ENCODE measurements at places on chromosomes 5 and 9. TPM values are rescaled to one million over a fixed set of nuclear protein-coding genes. Genes with fewer than 3 reads are reported as not detected.

DNA sequence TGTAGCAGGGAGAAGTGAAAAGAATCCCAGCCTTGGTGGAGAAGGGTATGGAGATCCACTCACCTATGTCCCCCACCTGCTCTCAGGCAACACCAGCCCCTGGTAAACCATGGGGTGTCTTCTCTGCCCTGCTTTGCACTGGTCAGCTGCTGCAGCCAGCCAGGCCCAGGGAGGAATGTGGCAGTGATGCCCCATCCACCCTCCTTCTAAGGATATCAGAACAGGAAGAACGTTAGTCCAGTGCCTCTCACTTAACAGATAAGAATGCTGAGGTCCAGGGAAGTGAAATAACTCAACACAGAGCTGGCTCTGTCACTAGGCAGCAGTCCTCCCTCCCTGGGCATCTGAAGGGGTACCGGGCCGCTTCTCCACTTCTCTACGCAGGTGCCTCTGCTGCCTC is 9.7 kb upstream of the PPIC start:
- H3K4me1 ChIP-seq = no peaks in the 10 kb centered on the region
- H3K27ac ChIP-seq = no peak overlapping the region
- H3K4me3 ChIP-seq = no peak overlapping the region

GRCh38 chr5:73433982-73434342 is 14.6 kb downstream of the FOXD1 start:
- no peak for DNase-seq
- no peak overlapping the region for H3K4me3 ChIP-seq
- H3K27me3 ChIP-seq = peaks cover 78% of the 10 kb centered on the region
- H3K36me3 ChIP-seq = peaks cover 1% of the 10 kb centered on the region
- H3K4me1 ChIP-seq = peaks cover 10% of the 10 kb centered on the region

DNA sequence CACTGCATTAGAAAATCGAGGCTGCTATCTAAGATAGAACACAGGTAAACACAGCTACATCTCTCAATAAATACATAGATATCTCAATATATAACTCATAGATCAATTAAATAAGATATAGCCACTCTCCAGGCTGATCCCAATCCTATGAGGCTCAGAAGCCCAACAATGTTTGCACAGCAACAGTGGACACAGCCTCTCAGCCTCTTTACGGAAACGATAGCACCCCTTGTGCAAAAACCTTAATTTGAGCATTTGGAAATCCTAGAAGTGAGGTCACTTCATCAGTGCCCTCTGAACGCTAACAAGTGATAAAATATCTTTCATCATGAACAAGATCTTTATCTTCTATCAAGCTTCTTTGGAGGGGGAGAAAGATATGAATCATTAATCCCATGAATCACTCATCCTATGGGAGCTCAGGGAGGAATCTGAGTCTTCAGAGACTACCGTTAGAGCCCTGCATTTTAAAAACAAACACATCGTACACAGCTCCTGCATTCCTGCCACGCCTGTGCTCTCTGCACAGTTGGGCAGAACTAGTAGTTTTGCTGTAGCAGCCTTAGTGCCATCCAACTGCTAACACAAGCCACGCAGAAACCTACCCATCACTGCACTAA is 71.4 kb downstream of the MED27 start:
- H3K27me3 ChIP-seq = no peaks in the 10 kb centered on the region
- H3K4me1 ChIP-seq = peaks cover 42% of the 10 kb centered on the region
- no peak for DNase-seq
- peaks cover 2% of the 10 kb centered on the region for H3K36me3 ChIP-seq
- no peak overlapping the region for H3K27ac ChIP-seq

GRCh38 chr5:111120911-111121310 is 28.8 kb downstream of the WDR36 start:
- no peak overlapping the region for H3K4me3 ChIP-seq
- peaks cover 8% of the 10 kb centered on the region for H3K36me3 ChIP-seq
- H3K27ac ChIP-seq = no peak overlapping the region
- H3K4me1 ChIP-seq = peaks cover 30% of the 10 kb centered on the region

DNA sequence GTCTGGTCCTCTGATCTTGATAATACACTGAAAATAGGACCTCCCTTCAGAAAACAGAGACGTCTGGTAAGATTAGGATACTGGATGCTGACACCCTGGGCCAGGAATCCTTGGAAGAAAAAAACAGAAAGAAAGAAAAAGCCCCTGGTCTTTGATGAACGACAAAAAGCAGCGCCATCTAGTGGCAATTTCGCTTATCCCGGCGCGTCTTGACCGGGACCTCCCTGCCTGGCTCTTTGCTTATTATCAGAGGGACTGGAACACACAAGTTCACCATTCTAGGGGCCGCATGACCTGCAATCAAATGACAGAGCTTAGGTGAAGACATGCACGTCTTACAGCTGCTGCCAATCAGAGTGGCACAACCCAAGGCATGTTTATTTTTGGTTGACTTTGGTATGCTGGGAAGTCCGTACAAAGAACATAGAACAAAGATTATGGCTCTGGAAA is 114.9 kb upstream of the NFIB start:
- H3K27me3 ChIP-seq = peaks cover 12% of the 10 kb centered on the region
- no peak overlapping the region for H3K4me3 ChIP-seq
- no peaks in the 10 kb centered on the region for H3K36me3 ChIP-seq
- peak; percentile 49 for DNase-seq
- no peaks in the 10 kb centered on the region for H3K4me1 ChIP-seq
- no peak overlapping the region for H3K27ac ChIP-seq

DNA sequence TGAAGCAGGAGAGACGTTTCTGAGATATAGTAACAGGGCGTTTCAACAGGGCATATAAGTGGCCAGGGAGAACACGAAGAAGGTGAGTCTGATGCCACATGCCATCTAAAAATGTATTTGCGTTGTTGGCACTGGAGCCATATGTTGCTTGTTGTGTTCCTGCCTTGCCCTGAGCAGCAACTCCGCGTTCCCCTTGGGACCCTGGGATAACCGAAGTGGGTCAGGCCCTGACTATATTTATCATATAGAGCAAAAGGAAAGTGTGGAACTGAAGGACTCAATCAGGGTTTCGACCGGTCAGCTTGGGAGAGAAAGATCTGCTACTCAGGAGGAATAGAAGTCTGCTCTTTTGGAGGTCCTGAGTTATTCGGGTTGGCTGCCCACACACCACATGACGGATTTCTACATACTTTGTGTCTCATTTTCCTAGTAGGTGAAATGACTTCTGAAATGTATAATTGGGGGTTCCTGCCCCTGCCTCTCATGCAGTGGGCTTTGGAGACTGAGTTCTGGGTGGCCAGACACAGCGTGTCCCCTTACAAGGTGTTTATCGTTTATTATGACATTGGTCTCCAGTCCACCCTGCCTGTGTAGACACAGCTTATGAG is 3.0 kb downstream of the STC2 start:
- no peak for DNase-seq
- peaks cover 26% of the 10 kb centered on the region for H3K27me3 ChIP-seq
- H3K36me3 ChIP-seq = peaks cover 28% of the 10 kb centered on the region
- peak overlapping the region; percentile 21 for H3K27ac ChIP-seq
- H3K4me1 ChIP-seq = peaks cover 30% of the 10 kb centered on the region

GRCh38 chr9:120895951-120896350 is 19.0 kb upstream of the PHF19 start:
- DNase-seq = no peak
- H3K36me3 ChIP-seq = peaks cover 2% of the 10 kb centered on the region
- H3K27me3 ChIP-seq = no peaks in the 10 kb centered on the region
- H3K27ac ChIP-seq = peak overlapping the region; percentile 43
- no peak overlapping the region for H3K4me3 ChIP-seq

- H3K27me3 ChIP-seq = no peaks in the 10 kb centered on the region
- H3K36me3 ChIP-seq = peaks cover 6% of the 10 kb centered on the region
- no peaks in the 10 kb centered on the region for H3K4me1 ChIP-seq
- no peak overlapping the region for H3K27ac ChIP-seq
- no peak for DNase-seq
These were observed 11.9 kb upstream of the SMC2 start for GRCh38 chr9:104082168-104082567.

GRCh38 chr5:130110328-130110727 is 206.1 kb downstream of the CHSY3 start:
- peaks cover 13% of the 10 kb centered on the region for H3K27me3 ChIP-seq
- no peaks in the 10 kb centered on the region for H3K4me1 ChIP-seq

DNA sequence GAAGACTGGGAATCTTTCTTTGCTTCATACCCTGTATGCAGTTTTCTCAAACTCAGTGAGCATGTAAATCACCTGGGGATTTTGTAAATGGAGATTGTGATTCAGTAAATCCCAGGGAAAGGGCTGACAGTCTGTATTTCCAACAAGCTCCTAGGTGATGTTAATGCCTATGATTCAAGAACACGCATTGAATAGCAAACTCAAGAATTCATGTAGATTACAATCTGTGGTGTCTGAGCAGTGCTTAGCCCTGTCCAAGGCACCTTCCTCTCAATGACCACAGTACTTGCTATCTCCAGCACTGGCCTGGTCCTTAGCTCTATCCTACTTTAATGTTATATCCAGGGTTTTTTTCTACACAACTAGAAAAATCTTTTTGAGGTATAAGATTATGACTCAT is 721.4 kb upstream of the MEF2C start:
- DNase-seq = no peak
- H3K27me3 ChIP-seq = no peaks in the 10 kb centered on the region
- no peak overlapping the region for H3K27ac ChIP-seq
- no peaks in the 10 kb centered on the region for H3K4me1 ChIP-seq
- H3K36me3 ChIP-seq = no peaks in the 10 kb centered on the region

DNA sequence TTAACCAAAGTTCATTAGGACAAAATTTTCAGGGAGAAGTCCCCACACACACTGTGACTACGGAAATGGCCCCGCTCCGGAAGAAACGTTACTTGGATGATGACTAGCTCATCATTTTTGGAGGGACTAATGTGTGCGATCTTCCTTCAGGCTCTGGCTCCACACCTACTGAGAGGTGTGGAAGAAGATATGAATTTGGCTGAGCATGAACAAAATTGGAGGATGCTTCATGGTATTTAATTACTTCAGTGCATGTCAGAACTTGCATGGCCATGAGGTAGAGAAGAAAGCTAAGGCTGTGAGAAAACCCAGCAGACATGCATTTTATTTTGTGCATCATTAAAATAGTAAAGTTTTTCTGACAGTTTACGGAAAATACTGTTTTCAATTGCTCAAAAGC is 202.1 kb upstream of the TLE4 start:
- peaks cover 6% of the 10 kb centered on the region for H3K27me3 ChIP-seq
- H3K4me3 ChIP-seq = no peak overlapping the region
- no peak overlapping the region for H3K27ac ChIP-seq
- no peak for DNase-seq
- H3K4me1 ChIP-seq = no peaks in the 10 kb centered on the region
- H3K36me3 ChIP-seq = no peaks in the 10 kb centered on the region

- H3K27me3 ChIP-seq = no peaks in the 10 kb centered on the region
- peaks cover 89% of the 10 kb centered on the region for H3K4me1 ChIP-seq
- no peak for DNase-seq
- peak overlapping the region; percentile 95 for H3K4me3 ChIP-seq
These were observed 1.0 kb upstream of the SECISBP2 start for GRCh38 chr9:89317282-89317681.

DNA sequence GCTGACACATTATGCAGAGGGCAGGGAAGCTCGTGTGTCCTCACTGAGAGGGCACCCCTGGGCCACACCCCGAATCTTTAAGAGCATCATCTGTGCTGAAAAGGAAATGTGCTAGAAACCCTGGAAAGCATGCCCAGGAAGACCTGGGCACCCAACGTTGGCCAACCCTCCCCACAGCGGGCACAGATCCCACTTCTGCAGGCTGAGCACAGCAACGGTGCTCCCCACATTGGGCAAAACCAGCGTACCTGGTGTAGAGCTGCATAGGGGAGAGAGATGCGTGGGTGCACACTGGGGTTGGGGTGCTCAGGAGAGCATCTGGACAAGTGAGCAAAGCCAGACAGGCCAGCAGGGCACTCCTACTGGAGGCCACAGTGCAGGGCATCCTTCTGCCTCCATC is 32.6 kb downstream of the ROR2 start:
- H3K4me3 ChIP-seq = no peak overlapping the region
- H3K4me1 ChIP-seq = no peaks in the 10 kb centered on the region
- no peak for DNase-seq
- peaks cover 16% of the 10 kb centered on the region for H3K27me3 ChIP-seq
- no peak overlapping the region for H3K27ac ChIP-seq

- DNase-seq = no peak
- no peaks in the 10 kb centered on the region for H3K36me3 ChIP-seq
- H3K27me3 ChIP-seq = peaks cover 8% of the 10 kb centered on the region
- H3K4me1 ChIP-seq = peaks cover 16% of the 10 kb centered on the region
- H3K4me3 ChIP-seq = no peak overlapping the region
- H3K27ac ChIP-seq = no peak overlapping the region
These were observed 101.6 kb upstream of the PCA3 start for GRCh38 chr9:76662476-76663281.

DNA sequence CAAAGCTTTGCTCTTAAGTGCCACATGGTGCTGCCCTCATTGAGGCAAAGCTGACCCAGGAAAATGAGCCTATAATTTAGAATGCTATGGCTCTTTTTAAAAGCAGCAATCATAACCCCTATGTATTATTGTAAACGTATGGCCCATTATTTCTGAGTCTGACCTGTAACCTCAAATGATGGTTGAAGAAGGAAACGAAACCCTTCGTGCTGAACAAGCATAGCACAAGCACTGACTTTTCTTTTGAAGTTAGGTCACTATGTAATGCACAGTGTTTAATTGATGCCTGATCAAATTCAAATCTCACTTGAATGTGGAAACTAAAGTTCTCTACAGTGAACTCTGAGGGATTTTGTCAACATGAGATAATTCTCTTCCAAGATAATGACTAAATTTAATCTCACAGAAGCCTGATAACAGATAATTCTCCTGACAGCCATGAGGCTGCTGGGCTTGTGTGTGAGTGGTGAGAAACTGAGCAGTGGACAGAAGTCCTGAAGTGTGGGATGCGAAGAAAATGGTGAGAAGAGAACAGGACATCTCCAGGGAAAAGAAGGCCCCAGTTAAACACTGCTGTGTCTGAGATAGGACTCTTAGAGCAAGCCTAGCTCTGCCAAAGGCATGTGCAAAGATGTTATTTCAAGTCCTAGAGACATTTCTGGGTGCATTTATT is 226.9 kb downstream of the MAN2A1 start:
- peaks cover 5% of the 10 kb centered on the region for H3K36me3 ChIP-seq
- no peak overlapping the region for H3K4me3 ChIP-seq
- no peaks in the 10 kb centered on the region for H3K27me3 ChIP-seq
- no peak overlapping the region for H3K27ac ChIP-seq
- no peak for DNase-seq

GRCh38 chr5:132428147-132428482 is 58.6 kb downstream of the SLC22A5 start:
- H3K27ac ChIP-seq = peak overlapping the region; percentile 99
- peaks cover 2% of the 10 kb centered on the region for H3K36me3 ChIP-seq
- H3K27me3 ChIP-seq = no peaks in the 10 kb centered on the region
- peak overlapping the region; percentile 84 for H3K4me3 ChIP-seq
- peaks cover 100% of the 10 kb centered on the region for H3K4me1 ChIP-seq

PKD2L2 gene
- total RNA-seq = 0.74 TPM

NAIP gene
- 5.7 TPM for total RNA-seq

IFNE gene
- total RNA-seq = not detected

STK32A gene
- total RNA-seq = not detected

RASEF gene
- total RNA-seq = not detected

ACOT12 gene
- not detected for total RNA-seq

DCAF10 gene
- 27.6 TPM for total RNA-seq

Measured in activated T-cell treated with anti-CD3 and anti-CD28 coated beads, Interleukin-2, amount 50 U/mL, for 72 hours (primary cell).